ENCODE measurements at places on chromosomes 1 and 21.

GRCh38 chr1:228145463-228146416, 4.0 kb upstream of the GJC2 start:
- DNase-seq, result no peak

GRCh38 chr1:204288021-204288588, 71.6 kb downstream of the PLEKHA6 start:
- DNase-seq, result no peak

DNA sequence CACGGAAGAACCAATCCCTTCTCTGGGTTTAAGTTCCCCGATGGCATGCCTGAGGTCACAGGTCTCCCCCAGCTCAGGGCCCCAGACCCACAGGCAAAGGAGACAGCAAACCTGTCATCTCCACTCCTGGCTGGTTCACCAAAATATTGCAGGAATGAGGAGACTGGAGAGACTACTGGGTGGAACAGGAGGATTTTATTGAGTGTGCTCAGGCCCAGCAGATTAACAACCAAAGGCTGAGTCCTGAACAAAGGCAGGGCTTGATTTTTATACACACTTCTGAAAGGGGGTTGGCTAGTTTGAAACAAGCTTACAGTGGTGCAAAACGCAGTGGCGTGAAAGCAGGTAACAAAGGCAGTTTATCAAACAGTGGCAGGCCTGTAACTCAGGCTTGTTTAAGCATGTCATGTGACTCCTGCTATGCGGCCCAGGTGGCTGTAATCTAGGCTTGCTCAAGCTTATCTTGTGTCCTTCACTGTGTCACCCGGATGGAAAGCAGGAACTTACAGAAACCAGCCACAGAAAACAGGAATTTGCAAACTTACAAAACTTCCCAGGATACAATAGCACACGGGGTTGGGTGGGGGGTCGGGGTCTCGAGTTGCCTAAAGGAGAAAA, 27.4 kb upstream of the KCNJ15 start:
- DNase-seq, result no peak

DNA sequence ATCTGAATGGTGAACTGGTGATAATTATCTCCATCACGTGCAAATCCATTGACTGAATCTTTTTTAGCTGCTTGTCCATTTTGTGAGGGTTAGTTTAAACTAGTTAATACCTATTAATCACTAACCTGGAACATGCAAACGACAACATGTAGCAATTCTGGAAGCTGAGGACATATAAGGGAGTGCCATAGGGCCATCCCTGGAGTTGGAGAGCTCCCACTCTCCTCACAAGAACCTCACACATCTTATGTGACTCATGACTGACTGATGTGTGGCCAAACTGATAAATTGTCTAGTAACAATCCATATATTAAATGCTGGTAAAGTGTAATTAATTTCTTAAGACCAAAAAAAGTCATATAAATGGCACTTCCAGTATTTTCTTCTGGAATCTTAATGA, 62.9 kb upstream of the HOOK1 start:
- no peak for DNase-seq

GRCh38 chr1:9422911-9423505, 116.3 kb upstream of the SLC25A33 start:
- no peak for DNase-seq

DNA sequence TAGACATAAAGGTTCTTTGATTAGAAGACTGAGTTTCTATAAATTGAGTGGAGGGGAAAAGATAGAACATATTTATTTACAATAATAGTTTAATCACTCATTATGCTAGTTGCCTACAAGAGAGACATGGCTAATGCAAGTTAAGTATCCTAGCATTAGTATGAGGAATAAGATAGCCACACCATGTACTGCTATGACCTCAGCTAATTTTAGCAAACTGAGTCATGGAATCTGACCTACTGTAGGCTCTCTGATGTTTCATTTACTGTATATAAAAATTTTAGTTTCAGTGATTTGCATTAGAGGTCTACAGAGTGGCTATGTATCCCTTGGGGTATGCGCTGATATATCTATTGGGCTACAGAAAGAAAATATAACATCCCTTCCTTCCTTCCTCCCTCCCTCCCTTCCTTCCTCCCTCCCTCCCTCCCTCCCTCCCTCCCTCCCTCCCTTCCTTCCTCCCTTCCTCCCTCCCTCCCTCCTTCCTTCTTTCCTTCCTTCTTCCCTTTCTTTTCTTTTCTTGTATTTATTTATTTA, 5.8 kb downstream of the AGL start:
- no peak for DNase-seq

DNA sequence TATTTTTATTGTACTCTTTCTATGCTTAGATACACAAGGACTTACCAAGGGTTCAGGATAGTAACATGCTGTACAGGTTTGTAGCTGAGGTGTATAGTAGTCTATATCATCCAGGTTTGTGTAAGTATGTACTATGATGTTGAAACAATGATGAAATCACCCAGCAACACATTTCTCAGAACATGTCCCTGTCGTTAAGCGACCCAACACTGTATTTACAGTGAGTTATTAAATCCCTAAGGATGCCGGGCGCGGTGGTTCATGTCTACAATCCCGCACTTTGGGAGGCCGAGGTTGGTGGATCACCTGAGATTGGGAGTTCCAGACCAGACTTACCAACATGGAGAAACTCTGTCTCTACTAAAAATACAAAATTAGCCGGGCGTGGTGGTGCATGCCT, 21.6 kb upstream of the RCOR3 start:
- no peak for DNase-seq

- DNase-seq, result no peak
Observed at GRCh38 chr1:27144920-27145661, 9.8 kb downstream of the SLC9A1 start.

- DNase-seq, result no peak
Observed at GRCh38 chr1:112904831-112905261, 51.1 kb downstream of the SLC16A1 start.

DNA sequence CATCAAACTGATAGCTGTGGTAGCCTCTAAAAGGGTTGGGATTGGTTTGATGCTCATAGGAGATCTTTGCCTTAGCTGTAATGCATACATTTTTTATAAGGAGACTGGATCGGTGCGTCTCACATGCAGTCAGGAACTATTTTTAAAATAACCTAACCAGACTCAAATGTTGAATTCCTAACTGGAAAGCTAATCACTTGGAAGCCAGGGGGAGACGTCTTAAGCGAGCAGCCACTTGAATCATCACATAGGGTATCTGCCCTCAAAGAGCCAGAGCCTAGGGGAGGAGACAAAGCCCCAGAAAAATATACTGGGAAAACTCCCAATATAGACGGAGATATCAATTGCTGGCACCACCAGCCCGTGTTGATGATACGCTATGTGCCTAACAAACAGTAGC, 61.7 kb upstream of the PUM1 start:
- no peak for DNase-seq

GRCh38 chr1:157540852-157541251, 11.5 kb downstream of the FCRL5 start:
- DNase-seq, result no peak

DNA sequence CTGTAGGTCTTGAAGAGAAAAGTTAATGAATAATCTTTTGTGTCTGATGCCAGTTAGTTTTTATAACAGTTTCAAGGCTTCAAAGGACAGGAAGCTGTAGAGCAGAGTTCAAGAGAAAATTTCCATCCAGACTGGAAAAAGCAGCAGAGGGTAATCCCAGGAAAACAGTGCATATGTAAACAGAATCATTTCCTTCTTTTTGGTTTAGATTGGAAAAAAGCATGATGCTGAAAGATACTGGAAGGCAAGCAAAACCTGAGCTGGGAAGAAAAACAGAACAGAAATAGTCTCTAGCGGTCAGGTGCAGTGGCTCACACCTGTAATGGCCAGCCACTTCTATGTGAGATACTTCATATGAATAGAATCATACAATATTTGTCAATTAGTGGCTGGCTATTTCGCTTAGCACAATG, 71.9 kb downstream of the ZSWIM5 start:
- no peak for DNase-seq

- no peak for DNase-seq
Observed at GRCh38 chr1:83500987-83501591, 497.8 kb downstream of the TTLL7 start.

GRCh38 chr1:155650231-155650757, 38.3 kb downstream of the YY1AP1 start:
- no peak for DNase-seq

DNA sequence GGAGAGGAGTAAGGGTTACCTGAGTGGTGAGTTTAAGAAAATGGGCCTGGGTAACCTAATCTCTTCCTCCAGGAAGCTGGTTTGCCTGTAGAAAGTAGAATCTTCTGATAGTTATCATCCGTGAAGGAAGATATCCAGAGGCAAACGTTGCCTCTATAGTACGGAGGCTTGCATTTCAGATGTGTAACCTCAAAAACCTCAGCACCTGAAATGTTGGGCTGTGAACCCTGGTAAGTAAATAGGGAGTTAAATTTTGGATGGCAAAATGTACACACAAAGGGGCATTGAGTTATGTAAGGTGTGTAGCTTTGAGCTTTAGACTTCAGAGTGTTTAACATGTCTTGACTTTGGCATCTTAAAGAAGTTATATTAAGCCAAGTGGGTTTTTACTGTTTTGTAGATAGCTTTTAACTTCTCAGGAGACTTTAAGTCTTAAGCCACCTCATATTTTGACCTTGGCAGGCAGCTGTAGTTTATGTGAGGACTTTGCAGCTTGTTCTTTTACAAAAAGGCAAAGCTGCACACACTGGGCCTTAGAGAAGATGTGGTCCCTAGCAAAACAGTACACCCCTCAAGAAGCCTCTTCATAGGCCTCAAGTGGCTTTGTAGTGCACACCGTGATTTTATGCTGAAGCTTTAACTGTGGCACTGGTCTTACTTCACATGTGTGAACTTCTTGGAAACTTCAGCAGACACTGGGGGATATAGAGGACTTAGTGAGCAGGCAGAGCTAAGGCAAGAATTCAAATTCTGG, 83.4 kb downstream of the SNRPE start:
- no peak for DNase-seq

- DNase-seq, result no peak
Observed at GRCh38 chr1:166418344-166418933, 251.6 kb upstream of the FAM78B start.

- DNase-seq, result no peak
Observed at GRCh38 chr1:32900956-32901822, at the start of gene TMEM54. Gene TMEM54, minus strand, starts transcription at chr1:32901389. Its CDS starts 151 bp downstream, at chr1:32901238.

- DNase-seq, result no peak
Observed at GRCh38 chr1:210467440-210468043, 138.8 kb downstream of the HHAT start.

GRCh38 chr1:91099746-91100621, 78.1 kb upstream of the ZNF644 start:
- DNase-seq, result no peak

GRCh38 chr1:199545780-199546179, 481.7 kb upstream of the NR5A2 start:
- no peak for DNase-seq

DNA sequence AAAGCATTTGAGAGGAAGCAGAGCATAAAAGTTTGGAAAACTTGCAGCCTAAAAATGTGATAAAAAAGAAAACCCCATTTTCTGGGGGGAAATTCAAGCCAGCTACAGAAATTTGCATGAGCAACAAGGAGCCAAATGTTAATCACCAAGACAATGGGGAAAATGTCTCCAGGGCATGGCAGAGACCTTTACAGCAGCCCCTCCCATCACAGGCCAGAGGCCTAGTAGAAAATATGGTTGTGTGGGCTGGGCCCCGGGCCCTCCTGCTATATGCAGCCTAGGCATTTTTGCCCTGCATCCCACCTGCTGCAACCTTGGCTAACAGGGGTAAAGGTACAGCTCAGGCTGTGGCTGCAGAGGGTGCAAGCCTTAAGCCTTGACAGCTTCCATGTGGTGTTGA, 299.6 kb upstream of the NCAM2 start:
- DNase-seq, result no peak

DNA sequence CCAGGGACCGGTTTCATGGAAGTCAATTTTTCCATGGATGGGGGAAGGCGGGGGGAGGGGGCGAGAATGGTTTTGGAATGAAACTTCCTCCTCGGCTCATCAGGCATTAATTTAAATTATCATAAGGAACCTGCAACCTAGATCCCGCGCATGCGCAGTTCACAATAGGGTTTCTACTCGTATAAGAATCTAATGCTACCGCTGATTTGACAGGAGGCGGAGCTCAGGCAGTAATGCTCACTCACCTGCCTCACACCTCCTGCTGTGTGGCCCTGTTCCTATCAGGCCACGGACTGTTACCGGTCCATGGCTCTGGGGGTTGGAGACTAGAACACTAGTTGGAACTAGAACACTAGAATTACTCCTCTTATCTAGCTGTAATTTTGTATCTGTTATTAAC, 38.0 kb downstream of the PRRX1 start:
- DNase-seq, result no peak

DNA sequence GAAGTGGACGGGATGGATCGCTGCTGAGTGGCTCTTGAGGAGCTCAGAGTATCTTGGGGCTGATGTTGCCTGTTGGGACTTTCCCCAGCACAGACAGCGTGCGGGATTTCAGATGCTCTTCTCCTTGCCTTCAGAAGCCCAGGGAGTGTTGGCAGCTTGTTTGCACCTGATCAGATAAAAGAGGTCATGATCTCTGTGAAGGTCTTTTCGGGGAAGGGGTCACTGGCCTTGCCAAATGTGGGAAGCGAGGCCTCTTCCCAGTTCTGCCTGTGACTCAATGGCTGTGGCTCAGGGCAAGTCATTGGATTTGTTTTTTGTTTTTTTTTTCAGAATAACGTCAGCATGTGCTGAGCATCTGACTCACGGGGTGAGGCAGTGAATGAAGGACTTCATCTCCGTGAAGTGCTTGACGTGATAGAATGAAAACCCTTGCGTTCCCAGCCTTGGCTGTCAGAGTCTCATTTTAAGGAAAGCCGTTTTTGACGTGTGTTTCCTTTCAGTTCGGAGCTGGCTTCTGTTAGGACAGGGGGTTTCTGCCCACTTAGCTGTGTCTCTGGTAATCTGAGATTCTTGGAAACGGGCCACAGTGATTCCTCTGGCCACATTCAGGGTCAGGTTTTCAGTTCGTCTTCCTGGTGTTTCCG, 46.7 kb downstream of the GALNT2 start:
- no peak for DNase-seq

GRCh38 chr1:235853653-235854052, 13.1 kb downstream of the LYST start:
- DNase-seq, result no peak

DNA sequence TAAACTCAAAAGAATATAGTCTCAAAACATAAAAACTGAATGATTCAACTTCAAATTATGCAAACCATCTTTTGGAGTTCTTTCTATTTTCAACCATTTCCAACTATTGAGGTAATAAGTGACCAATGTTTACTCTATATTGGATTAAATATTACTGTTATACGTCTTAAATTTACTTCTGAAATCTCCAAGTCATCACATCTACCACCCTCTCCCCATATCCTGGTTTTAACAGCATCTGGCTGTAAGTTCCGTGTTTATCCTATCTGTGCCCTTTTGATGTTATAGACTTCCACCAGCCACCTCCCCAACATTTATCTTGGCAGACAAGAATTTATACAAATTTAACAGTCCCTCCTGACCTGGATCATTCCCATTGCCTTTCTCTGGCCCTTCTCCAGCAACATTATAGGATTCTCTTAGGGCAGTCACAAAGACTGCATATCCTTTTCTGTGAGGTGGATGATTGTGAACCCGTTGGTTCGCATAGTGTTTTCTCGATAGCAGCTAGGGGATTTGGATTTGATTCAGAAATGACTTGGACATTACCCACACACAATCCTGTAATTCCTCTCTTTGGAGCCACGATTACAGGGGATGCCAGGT, 313.4 kb upstream of the FMN2 start:
- no peak for DNase-seq

GRCh38 chr1:34441259-34442069, 264.8 kb downstream of the C1orf94 start:
- no peak for DNase-seq

Measured in activated CD8-positive, alpha-beta memory T cell treated with anti-CD3 and anti-CD28 coated beads for 4 hours (primary cell).